ENCODE measurements at places on chromosomes 7 and 10.

DNA sequence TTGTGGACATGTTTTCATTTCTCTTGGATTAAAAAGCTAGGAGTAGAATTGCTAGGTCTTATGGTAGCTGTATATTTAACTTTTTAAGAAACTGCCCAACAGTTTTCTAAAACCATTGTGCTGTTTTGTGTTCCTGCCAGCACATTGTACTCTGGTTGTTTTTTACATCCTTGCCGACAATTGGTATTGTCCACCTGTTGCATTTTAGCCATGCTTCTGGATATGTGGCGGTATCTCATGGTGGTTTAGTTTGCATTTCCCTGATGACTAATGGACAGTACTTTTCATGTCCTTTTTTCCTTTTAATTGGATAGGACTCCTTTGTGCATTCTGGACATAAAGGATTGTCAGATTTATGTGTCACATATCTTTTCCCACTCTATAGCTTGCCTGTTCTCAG, 45.5 kb downstream of the STK17A start:
- DNase-seq = no peak

- no peak for DNase-seq
Measured at GRCh38 chr7:2438775-2439174, 35.4 kb downstream of the CHST12 start.

GRCh38 chr7:108234971-108235450, 104.8 kb upstream of the LAMB4 start:
- no peak for DNase-seq

DNA sequence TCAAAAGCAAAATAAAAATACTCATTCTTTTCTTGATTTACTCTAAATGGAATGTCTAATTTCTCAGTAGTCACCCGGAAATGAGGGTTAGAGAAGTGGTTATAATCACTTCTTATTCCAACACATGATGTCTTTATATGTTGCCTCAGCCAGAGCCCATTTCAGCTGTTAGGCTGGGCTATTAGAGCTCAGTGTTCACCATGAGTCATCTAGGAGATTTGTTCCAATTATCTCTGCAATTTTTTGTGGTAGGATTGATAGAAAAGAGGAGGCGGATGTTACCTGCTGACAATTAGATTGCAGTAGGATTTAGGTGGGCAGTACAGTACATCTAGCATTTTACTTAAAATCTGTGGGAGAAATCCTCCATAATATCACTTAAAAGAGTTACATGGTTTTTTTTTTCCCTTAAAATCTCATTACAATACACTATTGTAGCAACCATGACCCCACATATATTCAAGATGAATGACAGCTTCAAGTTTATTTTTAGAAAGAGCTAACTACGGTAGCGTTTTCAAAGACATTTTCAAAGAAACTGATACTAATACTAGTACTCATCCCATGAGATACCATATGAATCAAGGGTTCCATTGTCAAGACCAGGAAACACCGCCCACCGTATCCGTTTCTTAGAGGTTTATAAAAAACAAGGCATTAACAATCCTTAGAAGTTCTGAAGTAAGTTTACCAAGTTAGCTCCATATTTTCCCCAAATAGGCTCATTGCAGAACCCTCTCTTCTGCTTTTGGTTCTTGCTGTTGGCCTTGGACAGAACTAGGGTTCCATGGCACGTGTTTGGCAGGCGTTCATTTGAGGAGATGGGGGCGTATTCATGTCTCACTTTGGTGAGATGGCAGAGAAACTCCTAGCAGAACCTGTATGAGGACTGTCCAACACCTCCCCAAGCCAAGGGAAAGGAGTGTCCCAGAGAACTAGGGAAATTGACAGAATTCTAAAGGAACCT, 10.4 kb downstream of the CPA2 start:
- DNase-seq = no peak

- DNase-seq = no peak
Measured at GRCh38 chr7:138667535-138668228, 33.5 kb downstream of the SVOPL start.

DNA sequence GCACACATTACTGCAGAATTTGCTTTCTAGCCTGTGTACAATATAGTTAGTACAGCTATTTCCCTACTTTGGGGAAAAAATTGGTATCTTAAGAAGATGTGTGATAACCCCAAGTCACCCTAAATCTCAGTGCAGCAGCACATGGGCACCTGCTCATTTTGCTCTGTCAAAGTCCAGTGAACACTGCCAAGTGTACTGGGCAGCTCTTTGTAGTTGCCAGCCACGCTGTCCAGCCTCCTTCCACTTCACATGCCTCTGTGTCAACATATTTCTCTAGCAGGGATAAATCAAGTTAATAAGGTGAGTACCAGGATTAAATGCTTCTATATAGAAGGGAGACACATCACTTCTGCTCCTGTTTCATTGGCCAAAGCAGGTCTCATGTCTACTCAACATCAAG, 87.1 kb upstream of the CDC14C start:
- DNase-seq = no peak

GRCh38 chr7:2785071-2785500, 59.0 kb downstream of the GNA12 start:
- DNase-seq = no peak
